Hindlimb muscle (tissue), 1 donor: ENCODE measurements at places on chromosomes 5 and 9. TPM values are rescaled to one million over a fixed set of nuclear protein-coding genes. Genes with fewer than 3 reads are reported as not detected.

- DNase-seq, result no peak
These were observed 239.6 kb upstream of the RIOK2 start for GRCh38 chr5:97422678-97423077.

GRCh38 chr9:115006660-115007059 lies 76.3 kb upstream of the TNFSF8 start:
- no peak for DNase-seq

- DNase-seq, result no peak
These were observed 34.4 kb upstream of the SARDH start for GRCh38 chr9:133772581-133772980.

DNA sequence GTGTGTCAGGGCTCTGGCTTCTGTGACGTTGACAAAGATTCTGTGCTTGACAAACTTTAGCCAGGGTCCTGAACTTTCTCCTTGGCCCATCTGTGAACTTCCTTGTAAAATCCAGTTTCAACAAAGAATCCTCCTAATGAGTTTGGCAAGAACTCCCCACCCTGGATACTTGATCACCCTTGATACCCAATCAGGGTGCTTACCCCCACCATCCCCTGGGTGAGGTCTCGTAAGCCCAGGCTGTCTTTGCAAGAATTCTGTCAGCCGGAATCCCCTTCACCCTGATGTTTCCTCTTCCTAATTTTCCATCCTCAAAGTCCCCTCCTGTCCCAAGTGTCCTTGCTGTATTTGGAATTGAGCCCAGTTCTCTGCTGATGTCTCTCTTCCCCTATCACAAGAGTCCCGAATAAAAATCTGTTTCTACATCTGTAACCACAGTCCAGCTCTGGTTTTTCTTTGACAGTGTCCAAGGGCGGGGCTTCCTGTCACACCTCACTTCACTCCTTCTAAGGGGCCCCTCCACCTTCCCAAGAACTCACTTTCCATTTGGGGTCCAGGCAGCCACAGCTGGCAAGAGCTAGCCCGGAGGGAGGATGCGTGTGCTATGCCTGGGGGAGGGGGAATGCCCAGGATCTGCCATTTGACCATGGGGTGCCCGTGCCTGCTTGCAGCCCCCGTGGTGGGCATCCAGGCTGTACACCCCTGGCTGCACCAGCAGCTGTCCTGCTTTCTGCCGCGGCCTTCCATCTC lies 2.7 kb upstream of the CARD19 start:
- peak; percentile 57 for DNase-seq

DNA sequence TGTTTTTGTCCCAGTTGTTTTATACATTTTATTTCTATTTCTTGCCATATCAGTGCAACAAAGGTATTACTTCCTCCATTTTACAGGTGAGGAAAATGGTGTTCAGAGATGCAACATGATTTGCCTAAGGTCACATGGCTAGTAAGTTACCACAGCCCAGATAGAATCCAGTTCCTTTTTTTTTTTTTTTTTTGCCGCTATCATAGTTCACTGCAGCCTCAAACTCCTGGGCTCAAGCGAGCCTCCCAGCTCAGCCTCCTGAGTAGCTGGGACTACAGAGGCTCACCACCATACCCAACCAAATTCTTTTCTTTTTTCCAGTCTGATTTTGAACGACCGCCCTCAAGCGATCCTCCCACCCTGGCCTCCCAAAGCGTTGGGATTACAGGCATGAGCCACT lies 480 bp upstream of the CCDC69 start:
- DNase-seq, result no peak

DNA sequence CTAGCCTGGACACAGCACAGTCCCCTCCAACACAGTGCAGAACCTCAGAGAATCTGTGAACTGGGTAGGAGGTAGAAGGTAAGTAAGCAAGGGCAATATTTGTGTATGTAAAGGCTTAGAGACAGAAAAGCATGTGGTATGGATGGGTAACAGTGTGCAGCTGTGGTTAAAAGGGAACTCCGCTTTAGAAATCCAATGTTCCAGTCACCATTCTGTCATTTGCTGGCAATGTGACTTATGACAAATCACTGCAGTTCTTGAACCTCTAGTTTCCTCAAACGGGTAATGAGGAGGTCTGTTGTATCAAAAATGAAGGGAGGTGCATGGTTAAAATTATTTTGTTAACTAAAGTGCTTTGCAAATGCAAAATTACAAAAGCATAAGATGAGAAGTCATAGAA lies 125.5 kb upstream of the IFNE start:
- DNase-seq, result no peak

- DNase-seq, result no peak
These were observed 103.0 kb downstream of the ATP10B start for GRCh38 chr5:160749026-160749425.

GRCh38 chr5:132253008-132253441 lies 4.5 kb upstream of the PDLIM4 start:
- DNase-seq, result no peak

DNA sequence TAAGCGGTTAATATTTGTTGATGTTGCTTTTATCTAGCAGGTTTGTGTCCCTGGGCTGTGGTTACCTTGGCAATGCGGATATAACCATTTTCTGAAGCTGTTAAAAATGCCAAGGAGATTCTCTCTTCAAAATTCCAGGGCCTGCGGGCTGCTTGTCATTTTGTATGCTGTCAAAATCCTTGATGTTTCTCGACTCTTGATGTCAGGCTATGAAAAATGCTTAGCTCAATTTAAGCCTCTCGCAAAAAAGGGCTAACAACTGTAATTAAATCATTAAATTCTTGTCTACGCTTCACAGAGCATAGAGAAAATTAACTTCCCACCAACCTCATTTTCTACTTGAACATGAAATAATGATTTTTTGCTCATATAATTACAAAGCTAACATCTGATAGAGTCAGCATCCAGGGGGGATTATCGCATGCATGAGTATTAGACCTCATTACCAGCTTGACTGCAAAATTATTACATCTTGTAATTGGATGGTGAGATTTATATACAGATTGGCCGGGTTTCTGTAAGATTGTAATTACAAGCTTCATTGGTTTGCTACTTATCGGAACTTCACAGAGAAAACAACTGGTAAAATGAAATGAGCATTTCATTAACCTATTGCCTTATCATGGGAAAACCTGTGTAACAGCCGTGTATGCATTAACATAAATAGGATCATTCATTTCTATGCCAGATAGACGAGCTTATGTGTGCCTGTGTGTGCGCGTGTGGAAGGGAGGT lies 83.1 kb upstream of the IRX1 start:
- DNase-seq, result no peak

- no peak for DNase-seq
These were observed 29.2 kb downstream of the CD14 start for GRCh38 chr5:140603734-140604133.

DNA sequence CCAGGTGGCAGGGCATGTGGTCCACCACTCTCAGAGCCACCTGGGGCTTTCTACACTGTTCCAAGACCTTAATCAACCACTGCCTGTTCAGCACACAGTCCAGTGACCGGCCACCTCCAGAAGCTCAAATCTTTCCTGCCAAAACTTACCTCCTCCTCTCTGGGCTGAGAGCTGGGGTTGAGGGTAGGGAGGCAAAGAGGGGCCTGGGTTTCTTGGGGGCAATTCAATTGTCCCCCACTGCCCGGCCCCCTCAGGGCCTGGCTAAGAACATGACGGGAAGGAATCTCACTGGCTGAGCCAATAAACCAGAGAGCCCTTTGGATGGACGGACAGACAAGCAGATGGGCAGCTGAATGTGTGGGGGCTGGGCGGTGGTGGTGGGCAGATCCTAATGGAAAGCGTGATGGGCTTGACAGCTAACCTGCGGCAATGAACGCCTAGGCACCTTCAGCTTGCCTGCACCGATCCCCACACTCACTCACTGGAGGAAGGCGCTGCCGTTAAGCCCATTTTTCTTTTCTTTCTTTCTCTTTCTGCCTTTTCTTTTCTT lies 5.4 kb downstream of the NR5A1 start:
- DNase-seq, result no peak

- no peak for DNase-seq
These were observed 66.9 kb downstream of the SLC44A1 start for GRCh38 chr9:105311306-105311705.

- no peak for DNase-seq
These were observed 13.5 kb downstream of the IL12B start for GRCh38 chr5:159316519-159317383.

Gene ARSK
- 10.0 TPM for polyA plus RNA-seq

Gene FGD3
- polyA plus RNA-seq, result 5.5 TPM

Gene ARHGEF28
- polyA plus RNA-seq, result 3.0 TPM

Gene SPRY4
- polyA plus RNA-seq, result 47.3 TPM

Gene ASPN
- polyA plus RNA-seq, result 138 TPM

Gene IL4
- not detected for polyA plus RNA-seq

Gene NR6A1
- polyA plus RNA-seq, result 0.68 TPM
